ENCODE measurements at places on chromosomes 4 and X.

DNA sequence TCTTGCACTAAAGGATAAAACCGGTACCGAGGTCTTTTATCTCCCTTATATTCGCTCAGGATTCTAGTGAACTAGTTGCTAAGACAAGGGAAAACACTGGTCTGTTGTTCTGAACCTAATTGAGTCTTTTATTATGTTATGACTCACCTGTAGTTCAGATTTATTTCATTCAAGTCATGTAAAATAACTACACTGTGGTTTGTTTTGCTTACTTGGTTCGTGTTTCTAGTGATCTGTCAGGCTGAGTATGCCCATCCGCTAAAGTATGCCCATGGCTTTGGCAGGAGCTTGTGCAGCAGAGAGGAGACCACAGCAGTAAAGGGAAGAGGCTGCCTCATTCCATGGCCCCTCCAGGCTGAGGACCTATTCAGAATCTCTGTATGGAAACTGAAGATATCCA is 126.1 kb downstream of the AFF1 start:
- no peak for DNase-seq

- DNase-seq = no peak
These were observed 170.3 kb upstream of the KIT start for GRCh38 chr4:54487491-54487890.

GRCh38 chr4:152256996-152257395 is 278.9 kb downstream of the FBXW7 start:
- no peak for DNase-seq

DNA sequence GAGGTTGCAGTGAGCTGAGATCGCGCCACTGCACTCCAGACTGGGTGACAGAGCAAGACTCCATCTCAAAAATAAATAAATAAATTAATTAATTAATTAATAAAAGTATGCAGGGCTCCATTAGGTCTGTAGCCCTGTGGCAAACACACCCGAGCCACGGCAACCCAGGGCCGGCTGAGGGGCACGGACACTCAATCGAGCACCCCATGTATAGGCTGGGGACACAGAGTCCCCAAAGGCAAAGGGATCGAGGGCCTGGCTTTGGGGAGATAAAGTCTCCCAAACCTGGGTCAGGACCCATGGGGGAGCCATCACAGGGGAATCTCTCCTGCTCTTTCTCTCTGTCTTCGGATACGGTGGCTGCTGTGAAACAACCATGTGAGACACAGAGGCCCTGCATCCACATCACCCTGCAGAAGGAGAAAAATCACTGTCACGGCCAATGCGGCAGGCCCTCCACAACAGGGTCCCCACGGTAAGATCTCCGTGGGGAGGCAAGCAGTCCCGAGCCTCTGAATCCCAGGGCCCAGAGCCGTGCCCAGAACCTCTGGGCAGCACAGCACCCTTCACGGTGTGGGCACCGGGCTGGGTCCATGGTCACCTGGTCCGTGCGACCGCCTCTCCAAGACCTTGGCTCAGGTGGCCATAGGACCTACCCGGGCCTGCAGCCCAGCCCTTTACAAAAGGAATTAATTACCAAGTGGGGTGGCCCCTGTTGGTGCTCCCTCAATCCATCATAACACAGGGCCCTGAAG is 81.8 kb downstream of the WFS1 start:
- no peak for DNase-seq

GRCh38 chr4:138449938-138450337 is 207.8 kb upstream of the SLC7A11 start:
- no peak for DNase-seq

DNA sequence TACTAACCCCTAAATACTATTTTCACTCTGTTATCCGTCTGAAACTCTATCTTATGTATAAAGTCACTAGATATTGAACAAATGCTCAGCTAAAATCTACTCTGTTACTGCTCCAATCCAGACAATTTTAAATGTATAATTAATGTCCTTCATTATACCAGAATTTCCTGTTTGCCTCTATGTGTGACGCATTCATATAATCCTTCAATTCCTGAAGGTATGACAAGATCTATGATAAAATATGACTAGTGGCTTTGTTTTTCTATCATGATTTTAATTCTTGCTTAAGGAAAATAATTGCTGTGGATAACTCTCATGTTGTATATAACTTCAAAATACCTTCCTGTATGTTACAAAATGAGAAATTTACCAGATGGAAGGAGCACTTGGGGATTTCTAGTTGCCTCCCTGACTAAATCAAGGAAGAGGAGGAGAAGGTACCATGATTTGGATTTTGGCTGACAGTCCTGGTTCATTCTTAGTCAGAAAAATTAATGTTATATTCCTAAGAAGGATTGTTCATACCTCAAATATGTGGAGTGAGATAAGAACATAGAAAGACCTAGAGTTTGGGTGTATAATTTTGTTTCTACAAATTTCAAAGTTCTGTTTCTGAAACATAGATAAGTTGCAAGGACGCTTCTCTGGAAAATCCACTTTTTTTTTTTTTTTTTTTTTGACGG is 4.9 kb downstream of the CXCL6 start:
- DNase-seq = no peak

DNA sequence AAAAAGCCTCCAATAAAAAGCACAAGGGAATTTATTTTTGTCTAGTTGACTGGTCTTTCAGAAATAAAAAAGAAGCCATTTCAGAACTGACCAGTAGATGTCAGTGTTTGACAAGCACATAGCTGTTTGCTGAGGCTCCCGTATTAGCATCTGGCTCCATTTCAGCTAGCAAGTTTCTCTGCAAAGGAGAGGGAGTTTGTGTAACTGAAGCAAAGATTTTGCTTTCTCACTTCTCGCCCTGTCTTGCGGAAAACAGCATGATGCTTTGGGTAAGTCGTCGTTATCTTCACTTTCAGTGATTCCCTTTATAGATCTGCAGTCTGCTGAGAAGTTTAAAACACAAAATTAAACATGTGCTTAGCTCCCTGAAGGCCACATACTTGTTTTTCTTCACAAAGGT is 85.5 kb downstream of the CT47B1 start:
- peak; percentile 46 for DNase-seq

GRCh38 chrX:47293106-47293505 is 60.3 kb downstream of the USP11 start:
- DNase-seq = no peak

- no peak for DNase-seq
These were observed 37.7 kb downstream of the CLDN2 start for GRCh38 chrX:106957856-106958255.

- no peak for DNase-seq
These were observed 233.8 kb upstream of the UGT8 start for GRCh38 chr4:114364857-114365256.

DNA sequence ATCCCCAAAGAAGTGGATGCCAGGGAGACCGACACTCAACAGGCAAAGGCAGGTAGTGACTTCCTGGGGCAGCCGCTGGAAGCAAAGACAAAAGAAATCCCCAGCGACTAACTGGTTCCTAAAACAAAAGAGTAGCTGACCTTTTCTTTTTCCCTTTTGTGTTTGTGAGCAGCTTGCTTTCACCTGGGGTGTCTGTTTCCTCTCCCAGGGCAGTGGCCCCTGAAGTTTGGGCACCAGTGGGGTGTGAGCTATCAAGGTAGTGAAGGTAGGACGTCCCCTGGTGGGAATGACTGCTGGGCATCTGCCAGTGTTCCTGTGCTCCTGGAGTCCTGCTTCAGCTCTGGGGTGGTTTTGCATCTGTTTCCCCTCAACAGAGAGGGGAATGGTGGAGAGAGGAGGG is 41.6 kb upstream of the STIM2 start:
- no peak for DNase-seq

- no peak for DNase-seq
These were observed 99.4 kb downstream of the GPR82 start for GRCh38 chrX:41823402-41823801.

GRCh38 chrX:101190736-101191135 is 28.9 kb upstream of the DRP2 start:
- no peak for DNase-seq

- DNase-seq = no peak
These were observed 578 bp downstream of the DCUN1D4 start for GRCh38 chr4:51843309-51844152.

Measured in MV-4-11 (cell line).